ENCODE measurements at places on chromosomes 6 and 20.

GRCh38 chr6:14401246-14401645, 283.7 kb downstream of the CD83 start:
- no peak for DNase-seq

DNA sequence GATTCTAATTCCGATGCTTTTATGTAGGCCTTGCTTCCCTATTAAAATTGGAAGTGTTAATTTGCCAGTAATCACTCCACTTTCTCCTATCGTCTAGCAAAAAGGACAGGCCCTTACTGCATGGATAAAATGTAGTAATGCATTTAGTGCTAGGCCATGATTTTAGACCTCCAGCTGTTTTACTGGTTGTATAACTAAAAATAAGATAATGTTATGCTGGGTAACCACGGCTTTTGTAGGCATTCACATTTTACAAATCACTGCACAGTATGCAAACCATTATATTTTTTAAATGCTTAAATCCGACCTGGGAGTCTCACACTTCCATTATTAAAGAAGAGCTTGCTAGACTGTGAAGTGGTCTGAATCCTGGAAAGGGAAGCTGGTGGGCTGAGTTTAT, 179.5 kb downstream of the TFAP2A start:
- no peak for DNase-seq

DNA sequence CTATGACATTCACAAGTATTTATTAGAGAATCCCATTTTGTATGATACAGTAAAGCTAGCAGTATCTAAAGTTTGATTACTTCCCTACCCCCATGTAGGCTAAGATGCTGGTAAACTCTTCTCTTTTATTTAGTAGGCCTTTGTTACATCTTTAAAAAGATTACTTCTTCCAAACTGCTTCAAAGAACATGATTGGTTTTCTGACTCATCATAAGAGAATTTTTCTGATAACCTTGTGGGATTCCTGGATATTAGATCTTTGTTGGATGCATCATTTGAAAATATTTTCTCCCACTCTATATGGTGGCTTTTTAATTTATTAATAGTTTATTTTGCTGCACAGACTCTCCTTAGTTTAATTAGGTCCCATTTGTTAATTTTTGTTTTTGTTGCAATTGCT, 898.3 kb upstream of the ADGRB3 start:
- DNase-seq: no peak

GRCh38 chr6:37212268-37212667, 42.3 kb downstream of the PIM1 start:
- no peak for DNase-seq

DNA sequence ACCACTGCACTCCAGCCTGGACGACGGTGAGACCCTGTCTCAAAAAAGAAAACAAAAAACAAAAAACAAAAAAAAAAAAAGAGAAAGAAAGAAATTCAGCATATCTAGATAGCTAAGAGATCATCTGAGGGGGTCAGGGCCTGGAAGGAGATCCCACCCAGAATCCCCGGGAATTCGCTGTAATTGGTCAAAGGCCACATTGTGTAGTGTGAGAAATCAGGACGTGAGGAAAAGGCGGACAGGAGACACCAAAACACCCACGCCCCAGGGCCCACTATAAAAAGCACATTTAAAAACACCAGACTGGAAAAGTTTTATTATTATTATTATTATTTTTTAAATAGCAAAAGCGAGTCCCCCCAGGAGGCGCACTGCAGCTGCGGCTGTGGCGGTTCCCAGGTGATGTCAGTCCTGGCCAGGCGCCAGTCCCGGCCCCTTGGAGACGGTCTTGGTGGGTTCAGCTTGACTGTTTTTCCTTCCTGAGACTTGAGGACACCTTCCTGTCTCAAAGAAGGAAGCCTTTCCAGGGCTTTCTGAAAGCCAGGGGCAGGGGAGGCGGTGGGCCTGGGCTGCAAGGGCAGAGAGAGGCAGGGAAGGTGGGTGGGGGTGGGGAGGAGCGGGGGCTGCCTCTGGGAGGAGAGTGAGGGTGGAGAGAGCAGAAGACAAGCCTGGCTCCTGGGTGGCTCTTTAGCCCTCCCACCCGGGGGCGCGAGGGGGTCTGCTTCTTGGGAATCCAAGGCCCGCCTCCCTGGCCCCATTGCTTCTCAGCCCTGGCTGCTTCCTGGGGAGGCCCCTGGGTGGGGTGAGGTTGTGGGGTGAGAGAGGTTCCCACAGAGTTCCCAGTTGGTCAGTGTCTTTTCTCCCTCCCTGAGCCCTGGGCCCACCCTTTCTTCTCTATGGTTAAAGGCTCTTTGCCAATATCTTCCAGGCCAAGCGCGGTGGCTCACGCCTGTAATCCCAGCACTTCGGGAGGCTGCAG, 14.5 kb downstream of the TCF15 start:
- DNase-seq: no peak

GRCh38 chr6:145756170-145756662, 20.9 kb upstream of the EPM2A start:
- no peak for DNase-seq

GRCh38 chr6:103721923-103722322, 1137.8 kb downstream of the HACE1 start:
- DNase-seq: no peak

- no peak for DNase-seq
Observed at GRCh38 chr6:14858808-14859207, 387.1 kb upstream of the JARID2 start.

DNA sequence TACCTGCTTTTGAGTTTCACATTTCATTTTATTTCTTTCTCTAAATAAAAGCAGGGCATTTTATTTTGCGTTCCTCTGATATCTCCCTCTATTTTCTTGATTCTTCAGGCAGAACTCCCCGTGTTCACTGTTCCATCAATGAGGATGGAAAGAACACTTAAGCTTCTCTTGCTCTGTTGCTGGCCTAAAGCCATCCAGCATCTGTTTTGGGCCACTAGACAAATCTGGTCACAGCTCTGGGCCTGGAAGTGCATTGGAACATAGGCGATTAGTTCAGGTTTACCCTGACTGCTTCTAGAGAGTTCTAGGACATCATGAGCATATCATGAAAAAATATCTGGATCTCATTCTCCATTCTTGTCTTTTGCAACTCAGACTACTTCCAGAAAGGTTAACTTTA, 611.2 kb downstream of the UTRN start:
- no peak for DNase-seq

DNA sequence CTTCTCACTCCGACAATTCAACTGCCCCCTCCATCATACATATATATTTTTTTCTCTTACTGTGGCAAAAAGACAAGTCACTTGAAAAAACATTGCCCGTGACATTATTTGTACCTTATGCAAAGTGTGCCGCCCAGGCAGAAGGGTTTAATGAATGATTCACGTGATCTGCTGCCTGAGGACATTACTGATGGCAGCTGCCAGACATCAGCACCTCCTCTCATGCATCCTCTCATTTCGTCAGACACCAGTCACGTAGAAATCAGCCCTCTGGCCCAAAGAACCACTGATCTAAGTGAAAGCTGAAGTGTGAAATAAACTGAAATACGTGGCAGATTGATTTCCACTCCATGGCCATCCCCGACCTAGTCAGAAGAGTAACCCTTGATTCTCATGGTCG, 218.8 kb upstream of the PDE10A start:
- DNase-seq: no peak

GRCh38 chr6:48110436-48111142, 408 bp downstream of the PTCHD4 start:
- DNase-seq: no peak

- no peak for DNase-seq
Observed at GRCh38 chr6:12459945-12460661, 169.9 kb downstream of the EDN1 start.

DNA sequence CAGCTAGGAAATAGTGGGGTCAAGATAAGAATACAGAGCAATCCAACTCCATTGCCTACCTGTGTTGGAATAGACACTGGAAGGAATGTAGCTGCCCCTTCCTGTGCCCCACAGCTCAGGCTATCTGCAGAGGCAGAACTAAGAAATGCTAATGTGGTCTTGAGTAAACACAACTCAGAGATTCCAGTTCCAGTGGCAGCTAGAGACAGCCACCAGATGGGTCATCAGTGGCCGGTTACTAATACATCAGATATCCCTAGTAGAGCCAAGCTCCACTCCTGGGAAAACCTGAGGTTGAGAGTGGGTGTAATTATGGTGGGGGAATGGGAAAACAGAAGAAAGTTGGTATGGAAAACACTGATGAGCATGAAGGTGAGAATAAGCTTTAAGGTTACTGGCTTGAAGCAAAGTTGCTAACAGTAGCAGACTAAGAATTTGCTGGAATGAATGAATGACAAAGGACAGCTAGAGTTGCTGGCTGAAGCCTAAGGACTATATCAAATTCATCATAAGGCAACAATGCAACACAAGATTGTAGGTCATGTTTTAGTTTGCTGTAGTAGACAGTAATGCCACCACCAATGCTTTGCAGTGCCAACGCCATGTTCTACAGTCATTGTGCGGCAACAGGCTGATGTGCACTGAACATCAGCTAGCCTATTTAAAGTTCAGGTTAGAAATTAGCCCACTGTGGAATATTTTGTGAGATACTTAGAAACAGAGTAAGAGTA, 28.3 kb upstream of the FAM83C start:
- DNase-seq: no peak

- no peak for DNase-seq
Observed at GRCh38 chr20:38728191-38728781, 4.0 kb downstream of the SLC32A1 start.

GRCh38 chr20:23046431-23046830, 3.0 kb downstream of the THBD start:
- no peak for DNase-seq

- no peak for DNase-seq
Observed at GRCh38 chr6:11072101-11072500, 21.5 kb upstream of the SMIM13 start.

GRCh38 chr6:2716936-2717700, 33.6 kb downstream of the MYLK4 start:
- DNase-seq: no peak

GRCh38 chr6:133512410-133513016, 271.4 kb downstream of the EYA4 start:
- no peak for DNase-seq

- no peak for DNase-seq
Observed at GRCh38 chr6:64280569-64280968, 645.0 kb downstream of the PHF3 start.

GRCh38 chr6:113763876-113764275, 93.3 kb upstream of the MARCKS start:
- no peak for DNase-seq

GRCh38 chr6:46719099-46719498, 16.1 kb downstream of the PLA2G7 start:
- no peak for DNase-seq

- DNase-seq: no peak
Observed at GRCh38 chr6:45305546-45305945, 22.6 kb upstream of the RUNX2 start.

DNA sequence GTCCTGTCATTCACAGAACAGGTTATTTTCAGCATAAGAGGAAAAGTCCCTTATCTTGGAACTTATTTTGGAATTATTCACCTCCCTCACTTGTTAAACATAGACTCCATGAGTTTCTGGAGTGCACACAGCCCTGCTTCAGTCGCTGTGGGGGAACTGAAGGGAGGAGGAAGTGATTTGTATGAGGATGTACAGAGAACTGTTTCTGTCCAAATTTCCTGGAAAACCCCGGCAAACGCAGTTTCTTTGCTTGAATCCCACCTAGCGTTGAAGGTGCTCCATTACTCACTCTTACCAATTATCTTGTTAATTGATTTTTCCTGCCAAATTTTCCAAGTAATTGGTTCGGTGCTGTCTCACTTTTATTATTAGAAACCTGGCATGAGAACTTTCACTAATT, 78.0 kb upstream of the AGPAT4 start:
- no peak for DNase-seq
